ENCODE measurements at places on chromosomes 16 and 17. TPM values are rescaled to one million over a fixed set of nuclear protein-coding genes. Genes with fewer than 3 reads are reported as not detected.

CHST5 gene
- 0.32 TPM for polyA plus RNA-seq

ZPBP2 gene
- not detected for polyA plus RNA-seq

DNA sequence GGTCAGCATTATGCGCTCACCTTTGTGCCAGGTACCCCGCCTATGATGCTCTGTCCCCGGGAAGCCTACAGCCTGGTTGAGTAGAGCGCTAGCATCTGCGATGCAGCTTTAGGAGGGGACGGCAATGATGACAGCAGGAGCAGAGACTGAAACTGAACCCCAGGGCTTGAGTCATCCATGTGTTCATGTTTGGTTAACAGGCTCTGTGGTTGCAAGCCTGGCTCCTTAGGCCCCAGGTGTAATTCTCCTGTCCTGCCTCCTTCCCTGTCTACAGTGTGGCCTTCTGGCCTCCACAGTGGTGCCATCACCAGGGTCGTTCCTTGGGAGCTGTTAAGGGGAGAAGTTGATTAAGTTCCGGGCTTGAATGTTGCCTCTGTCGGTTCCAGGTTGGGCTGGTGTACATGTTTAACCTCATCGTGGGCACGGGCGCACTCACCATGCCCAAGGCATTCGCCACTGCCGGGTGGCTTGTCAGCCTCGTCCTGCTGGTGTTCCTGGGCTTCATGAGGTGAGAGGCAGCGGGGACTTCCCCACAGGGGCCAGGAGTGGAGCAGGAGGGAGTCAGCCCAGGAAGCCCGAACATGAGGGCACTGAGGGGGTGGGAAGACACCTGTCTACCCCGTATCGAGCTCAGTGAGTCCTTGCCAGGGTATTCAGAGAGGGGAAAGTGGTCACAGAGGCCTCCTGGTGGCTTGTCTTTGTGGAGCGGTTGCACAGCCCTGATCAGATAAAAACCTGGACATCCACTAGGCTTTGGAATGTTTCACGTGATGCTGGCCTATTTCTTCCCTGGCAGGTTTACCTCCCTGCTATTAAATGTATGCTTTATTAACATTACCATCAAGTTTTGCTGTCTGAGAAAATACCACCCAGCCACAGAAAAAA is 9.2 kb upstream of the NAT9 start:
- DNase-seq, result no peak

- DNase-seq, result no peak
These were observed 2.9 kb downstream of the ARMC5 start for GRCh38 chr16:31461921-31462804.

TBC1D3E gene
- polyA plus RNA-seq, result not detected

DNA sequence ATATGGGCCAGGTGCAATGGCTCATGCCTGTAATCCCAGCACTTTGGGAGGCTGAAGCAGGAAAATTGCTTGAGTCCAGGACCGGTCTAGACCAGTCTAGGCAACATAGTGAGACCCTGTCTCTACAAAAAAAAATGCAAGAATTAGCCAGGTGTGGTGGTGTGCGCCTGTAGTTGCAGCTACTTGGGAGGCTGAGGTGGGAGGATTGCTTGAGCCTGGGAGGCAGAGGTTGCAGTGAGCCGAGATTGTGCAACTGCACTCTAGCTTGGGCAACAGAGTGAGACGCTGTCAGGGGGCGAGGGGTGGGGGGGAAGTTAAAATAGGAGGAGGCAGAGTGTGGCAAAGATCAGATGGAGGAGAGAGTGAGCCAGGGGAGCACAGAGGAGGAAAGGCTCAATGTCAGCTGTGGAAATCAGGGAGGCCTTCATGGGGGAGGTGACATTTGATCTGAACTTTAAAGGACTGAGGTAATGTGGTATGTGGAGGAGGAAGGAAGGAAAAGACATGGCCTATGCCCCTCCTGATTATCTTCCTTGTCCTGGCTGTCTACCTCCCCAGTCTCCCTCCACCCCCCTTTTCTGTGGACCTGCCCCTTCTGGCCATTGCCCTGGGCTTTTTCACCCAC is 4.7 kb upstream of the GOT2 start:
- no peak for DNase-seq

DNA sequence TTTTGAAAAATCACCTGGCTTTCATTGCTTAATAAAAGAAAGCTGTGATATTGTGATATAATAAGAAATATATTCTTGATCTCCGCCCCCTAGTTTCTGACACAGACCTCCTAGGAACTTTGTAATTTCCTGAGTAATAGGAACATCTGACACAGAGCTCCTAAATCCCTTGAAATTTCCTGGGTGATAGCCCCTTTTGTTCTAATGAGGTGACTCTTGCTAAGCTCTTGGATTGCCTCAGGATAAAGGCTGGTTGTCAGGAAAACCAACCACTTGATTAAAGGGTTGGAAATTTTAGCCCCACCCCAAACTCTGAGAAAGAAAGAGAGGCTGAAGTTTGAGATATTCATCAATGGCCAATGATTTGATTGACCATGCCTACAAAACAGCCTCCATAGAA is 326.4 kb upstream of the KIF2B start:
- DNase-seq, result no peak

DNA sequence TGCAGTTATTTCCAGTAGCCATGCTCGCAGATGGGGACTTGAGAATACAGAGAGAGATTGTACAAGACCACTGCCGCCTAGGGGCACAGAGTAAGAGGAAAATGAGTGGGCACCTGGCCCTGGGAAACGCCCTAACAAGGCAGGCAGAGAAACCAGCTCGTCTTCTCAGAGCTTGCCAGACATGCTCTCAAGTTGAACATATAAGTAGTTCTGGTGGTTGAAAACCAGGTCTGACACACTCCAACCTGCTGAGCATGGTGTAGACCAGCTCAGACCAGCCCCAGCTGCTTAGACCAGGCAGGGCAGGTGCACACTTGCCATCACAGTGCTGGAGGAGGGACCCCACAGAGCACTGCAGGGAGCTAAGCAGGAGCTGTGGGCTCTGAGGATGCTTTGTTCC is 250.5 kb downstream of the CPPED1 start:
- no peak for DNase-seq

PPP1R27 gene
- 0.23 TPM for polyA plus RNA-seq

DNA sequence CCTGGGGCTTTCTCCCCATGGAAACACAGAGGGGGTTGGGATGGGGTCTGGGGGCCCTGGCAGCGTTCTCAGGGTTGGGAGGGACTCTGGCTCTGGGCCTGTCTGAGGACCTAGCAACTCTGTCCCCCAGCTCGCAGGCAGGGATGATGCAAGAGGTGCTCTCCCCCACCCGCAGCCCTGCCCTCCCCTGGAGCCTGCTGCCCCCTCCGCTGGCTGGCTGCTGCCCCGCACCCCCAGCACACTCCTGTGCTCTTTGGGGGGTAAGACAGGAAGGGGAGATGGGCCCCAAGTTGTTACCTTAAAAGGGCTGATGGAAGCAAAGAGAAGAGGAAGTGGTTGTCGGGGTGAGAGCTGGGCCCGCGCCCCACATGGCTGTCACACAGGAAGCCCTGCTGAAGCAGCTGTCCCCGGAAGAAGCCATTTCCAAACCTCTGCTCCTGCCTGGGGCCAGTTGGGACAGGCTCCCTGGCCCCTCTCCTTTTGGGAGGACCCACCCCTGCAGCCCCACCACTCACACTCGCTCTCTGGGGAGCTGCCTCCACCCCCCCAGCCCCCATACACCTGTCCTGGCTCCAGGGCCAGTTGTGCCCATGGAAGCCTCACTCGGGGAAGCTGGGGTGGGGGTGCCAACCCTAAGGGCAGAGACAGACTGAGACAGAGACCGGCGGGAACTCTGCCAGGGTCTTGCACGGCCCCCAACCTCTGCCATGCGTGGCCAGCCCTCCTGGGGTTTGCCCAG is 2.5 kb downstream of the CORO1A start:
- DNase-seq, result no peak

- DNase-seq, result no peak
These were observed 82.0 kb upstream of the PLCG2 start for GRCh38 chr16:81696961-81697615.

OR1A1 gene
- polyA plus RNA-seq, result 0.11 TPM

DNA sequence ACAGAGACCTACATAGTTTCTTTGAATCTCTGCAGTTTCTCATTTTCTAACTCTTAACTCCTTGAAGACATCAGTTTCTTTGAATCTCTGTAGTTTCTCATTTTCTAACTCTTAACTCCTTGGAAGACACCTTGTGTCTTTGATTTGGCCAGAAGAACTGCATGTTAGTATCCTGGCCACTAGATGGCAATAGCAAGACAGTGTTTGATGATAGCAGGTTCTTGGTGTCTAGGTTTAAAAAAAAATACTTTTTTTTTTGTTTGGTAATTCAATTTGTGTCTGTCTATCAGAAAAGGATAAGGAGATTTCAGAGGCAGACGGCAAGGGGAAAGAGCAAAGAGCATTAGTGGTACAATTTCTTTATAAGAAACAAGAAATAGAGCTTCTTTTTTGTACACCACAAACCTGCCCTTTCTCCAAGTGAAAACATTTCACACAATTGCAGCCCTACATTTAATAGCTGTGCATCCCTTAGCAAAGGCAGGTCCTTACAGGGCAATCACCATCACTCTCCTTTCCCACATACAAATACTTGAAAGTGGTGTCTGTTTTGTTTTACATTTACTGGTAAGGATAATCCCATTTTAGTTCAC is 1324.9 kb upstream of the CDH8 start:
- no peak for DNase-seq

- DNase-seq, result peak; percentile 9
These were observed 31.8 kb downstream of the TOX3 start for GRCh38 chr16:52515068-52515671.

GRCh38 chr16:57627184-57627871 is 1.1 kb upstream of the ADGRG1 start:
- DNase-seq, result no peak

IRF8 gene
- polyA plus RNA-seq, result 5.5 TPM

MYH2 gene
- polyA plus RNA-seq, result not detected

- no peak for DNase-seq
These were observed 57.8 kb upstream of the TEX2 start for GRCh38 chr17:64320613-64321553.

TUFM gene
- polyA plus RNA-seq, result 210 TPM

PRSS36 gene
- polyA plus RNA-seq, result 1.3 TPM

DNA sequence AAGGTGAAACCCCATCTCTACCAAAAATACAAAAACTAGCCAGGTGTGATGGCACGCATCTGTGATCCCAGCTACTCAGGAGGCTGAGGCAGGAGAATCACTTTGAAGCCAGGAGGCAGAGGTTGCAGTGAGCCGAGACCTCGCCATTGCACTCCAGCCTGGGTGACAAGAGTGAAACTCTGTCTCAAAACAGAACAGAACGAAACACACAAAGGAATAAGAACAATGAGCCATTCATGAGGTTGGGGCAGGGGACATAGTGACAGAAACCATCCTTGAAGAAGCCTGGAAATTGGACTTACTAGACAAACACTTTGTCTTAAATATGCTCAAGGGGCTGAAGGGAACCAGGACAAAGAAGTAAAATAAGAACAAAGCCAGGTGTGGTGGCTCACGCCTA is 39.4 kb downstream of the WDR45B start:
- DNase-seq, result no peak

GRCh38 chr17:57404073-57404472 is 147.8 kb downstream of the MSI2 start:
- no peak for DNase-seq

GRCh38 chr16:68228652-68229051 is 7.3 kb downstream of the ESRP2 start:
- no peak for DNase-seq

DNA sequence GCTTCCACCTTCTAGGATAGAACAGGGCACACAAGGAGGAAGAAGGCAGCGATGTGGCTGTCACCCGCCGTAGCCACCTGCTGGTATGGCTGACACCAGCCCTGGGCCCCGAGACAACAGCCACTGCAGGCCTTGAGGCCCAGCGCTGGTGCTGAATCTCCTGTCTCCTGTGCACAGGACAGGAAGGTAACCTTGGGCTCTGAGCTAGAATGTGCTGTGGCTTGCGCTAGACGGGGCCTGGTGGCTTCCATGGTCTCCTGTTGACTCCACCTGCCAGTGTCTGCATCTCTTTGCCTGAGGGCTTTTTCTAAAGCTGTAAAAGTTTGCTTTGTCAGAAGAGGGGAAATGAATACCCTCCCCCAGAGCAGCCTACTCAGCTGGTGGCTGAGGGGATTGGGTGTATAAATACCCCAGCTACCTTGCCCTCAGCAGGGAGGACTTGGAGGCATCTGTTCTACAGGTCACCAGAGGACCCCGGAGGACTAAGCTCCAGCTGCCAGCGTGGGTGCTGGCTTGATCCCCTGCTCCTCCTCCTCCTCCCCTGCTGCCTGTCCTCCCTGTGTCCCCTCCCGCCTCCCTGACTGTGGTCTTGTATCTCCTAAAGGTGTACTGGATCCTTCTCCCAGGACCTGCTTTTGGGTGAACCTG is 76.1 kb upstream of the SDK2 start:
- no peak for DNase-seq

DNA sequence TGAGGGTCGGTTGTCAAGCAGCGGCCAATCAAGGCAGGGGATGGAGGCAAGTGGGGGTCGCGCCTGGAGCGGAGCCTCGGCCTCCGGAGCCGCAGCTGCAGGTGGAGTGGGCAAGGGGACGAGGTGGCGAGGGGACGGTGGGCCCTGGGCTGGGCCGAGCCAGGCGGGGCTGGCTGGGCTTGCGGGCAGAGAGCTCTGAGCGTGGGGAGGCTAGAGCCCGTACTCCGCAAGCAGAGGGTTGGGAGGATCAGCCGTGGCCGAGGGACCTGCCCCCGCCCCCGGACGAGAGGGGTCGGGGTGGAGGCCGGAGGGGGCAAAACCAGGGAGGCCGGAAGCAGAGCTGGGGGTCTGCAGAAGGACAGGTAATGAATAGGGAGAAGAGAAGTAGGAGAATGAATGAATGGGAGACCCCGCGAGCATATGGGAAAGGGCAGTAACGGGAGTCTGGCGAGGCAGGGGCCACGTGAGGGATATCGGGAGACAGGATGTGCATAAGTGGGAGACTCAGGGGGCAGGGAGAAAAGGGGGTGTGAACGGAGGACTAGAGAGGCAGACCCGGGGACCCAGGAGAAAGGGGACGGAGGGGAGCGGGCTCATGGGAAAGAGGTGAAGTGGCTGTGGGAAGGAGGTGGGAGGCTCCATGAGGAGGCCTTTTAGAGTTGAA is at the start of gene KATNB1:
Gene KATNB1 (plus strand): TSS at position 16 of the 664 bp plus-strand sequence. CDS start 1,474 bp downstream, outside the sequence.
- no peak for DNase-seq

GRCh38 chr17:71460943-71461342 is 659.9 kb upstream of the SOX9 start:
- no peak for DNase-seq

Measured in left renal cortex interstitium (tissue), 4 donors.